ENCODE measurements at places on chromosomes 6 and 20.

DNA sequence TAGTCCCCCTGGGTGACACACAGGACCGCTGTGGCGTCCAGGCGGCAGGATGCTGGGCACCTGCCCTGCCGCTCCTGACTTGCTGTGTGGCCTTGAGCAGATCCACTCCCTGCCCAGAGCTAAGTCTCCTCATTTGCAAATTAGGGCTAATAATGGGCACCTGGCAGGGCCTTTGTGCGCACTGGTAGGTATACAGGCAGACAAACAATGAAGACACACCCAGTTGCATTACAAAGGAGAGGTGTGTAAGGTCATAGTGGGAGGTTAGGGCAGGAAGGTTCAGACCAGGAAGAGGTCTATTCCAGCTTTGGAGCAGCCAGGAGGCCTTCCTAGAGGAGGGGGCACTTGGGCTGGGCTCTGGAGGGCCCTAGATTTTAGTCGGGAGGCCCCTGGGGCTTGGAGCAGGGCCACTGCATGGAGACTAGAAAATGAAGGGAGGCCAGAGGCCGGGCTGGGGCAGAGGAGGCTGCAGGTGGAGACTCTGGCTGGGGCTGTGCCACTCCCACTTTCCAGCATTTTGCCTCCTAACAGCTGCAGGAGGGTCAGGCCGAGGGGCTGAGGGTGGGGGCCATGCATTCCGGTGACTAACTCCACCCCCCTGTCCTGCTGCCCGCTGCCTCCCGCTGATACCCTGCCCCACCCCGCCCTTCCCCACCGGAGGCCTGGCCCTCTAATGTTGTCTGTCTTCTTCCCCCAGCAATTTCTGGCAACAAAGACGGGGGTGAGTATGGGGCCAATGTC is 28.5 kb downstream of the MYH7B start:
- peak; percentile 49 for DNase-seq

DNA sequence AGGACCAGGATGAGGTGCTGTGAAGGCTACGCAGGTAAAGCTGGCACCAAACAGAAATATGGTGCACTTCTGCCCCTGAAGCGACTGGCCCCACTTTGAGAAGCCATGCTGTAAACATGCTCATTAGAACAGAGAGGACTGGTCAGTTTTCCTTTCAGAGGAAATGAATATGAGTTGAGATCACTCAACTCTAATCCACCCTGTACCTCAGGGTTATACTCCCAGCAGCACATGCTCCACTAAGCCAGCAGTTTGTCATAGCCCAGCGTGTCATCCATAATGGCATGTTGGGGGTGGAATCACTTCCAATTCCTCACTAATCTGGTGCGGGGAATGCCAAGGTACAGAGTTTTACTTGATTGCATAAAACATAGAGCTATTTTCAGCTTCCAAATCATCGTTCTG is 98.1 kb downstream of the HIVEP2 start:
- DNase-seq = no peak

- DNase-seq = no peak
These were observed 727 bp downstream of the MRS2 start for GRCh38 chr6:24403501-24403824.

GRCh38 chr6:152634773-152635172 is 2.4 kb downstream of the SYNE1 start:
- no peak for DNase-seq

GRCh38 chr20:3784216-3784853 is 2.2 kb downstream of the CENPB start:
- DNase-seq = no peak

DNA sequence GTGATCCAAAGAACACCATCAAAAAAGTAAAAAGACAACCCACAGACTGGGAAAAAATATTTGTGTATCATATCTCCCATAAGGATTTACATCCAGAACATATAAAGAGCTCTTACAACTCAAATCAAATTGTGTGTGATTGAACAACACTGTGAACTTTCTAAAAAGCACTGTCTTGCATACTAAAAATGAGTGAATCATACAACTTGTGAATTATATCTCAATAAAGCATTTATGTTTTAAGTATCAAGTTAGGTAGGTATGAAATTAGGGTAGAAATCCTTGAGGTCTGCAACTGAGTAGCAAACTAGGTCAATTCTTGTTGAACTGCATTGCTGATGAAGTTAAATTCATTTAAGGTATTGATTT is 14.1 kb downstream of the SAMHD1 start:
- no peak for DNase-seq

DNA sequence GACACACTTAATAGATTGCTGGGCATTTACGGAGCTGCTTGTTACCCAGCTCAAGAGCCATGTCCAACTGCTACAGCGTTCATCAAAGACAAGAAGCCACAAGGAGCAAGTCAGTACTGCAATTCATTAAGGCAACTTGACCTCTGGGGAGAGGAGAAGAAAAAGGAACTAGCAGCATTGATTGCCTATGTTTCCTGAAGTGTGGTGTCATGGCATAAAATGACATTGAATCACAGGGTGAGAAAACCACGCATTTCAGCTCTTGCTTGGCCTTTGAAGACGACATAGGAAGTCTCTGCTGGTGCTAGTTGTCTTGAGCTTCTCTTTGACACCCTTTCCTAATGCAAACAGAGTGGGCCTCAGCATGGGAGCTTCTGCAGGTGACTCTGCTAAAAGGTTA is 139.1 kb downstream of the CDH26 start:
- DNase-seq = no peak

DNA sequence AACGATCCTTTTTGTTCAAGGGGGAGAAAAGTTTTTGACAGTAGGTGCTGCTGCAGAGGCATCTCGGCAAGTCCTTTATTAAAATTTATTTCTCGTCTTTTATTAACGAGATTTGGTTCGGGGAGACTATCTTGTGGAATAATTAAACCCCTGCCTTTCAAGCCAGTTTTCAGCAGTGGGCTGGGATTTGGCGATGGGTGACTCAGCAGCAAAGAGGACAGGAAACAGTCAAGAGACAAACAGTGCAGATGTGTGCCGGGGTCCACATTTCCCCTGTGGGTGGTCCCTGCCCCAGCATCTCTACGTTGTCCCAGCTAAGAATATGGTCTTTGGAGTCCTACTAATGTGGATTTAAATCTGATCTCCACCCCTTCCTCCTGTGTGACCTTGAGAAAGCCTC is 282.8 kb downstream of the CDH26 start:
- DNase-seq = no peak

DNA sequence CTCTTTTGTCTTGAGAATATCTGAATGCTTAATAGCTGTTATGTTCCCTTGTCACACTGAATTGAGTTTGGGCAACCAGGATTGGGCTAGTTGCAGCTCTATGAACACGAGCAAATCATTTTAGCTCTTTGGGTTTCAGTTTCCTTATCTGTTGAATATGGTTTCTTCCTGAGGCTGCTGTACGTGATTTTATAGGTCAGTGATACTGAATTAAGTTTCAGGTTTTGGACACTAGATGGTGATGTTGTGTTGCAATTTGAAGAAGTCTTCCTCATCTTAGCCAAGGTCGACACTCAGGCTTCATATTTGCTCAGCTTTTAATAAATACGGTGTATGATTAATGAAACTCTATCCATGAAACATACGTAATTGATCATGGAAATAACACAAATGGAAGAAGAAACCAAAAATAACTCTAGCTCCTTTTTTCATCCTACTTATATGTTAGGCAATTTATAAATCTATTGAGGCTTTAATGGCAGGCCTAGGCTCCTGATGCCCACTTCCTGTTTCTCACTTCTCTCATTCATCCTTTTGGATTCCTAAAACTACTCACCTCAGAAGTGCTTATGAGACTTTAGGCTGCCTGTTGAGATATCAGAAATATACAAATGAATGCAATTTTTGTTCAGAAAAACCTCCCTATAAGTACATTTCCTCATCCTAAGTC is 354.1 kb upstream of the MAP3K7 start:
- peak; percentile 32 for DNase-seq
